ENCODE measurements at places on chromosomes 3 and 15.

GRCh38 chr15:51450001-51450400, 108.5 kb downstream of the GLDN start:
- no peak for DNase-seq

DNA sequence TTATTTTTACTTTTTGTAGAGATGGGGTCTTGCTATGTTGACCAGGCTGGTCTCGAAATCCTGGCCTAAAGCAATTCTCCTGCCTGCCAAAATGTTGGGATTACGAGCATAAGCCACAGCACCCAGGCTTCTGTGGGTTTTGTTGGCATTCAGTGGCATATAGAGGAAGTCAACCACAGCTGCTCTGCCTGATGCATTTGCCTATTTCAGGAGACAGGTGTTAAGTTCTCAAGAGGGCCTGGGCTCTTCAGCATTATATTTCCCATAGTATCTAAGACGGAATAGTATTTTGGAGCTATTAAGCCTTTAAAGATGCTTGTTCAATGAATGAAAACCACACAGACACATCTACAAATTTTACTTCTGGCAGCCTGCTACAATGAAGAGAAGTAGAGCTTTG, 73.5 kb upstream of the CSPG5 start:
- DNase-seq = no peak

- DNase-seq = no peak
Observed at GRCh38 chr3:180296971-180297370, 260.2 kb upstream of the PEX5L start.

DNA sequence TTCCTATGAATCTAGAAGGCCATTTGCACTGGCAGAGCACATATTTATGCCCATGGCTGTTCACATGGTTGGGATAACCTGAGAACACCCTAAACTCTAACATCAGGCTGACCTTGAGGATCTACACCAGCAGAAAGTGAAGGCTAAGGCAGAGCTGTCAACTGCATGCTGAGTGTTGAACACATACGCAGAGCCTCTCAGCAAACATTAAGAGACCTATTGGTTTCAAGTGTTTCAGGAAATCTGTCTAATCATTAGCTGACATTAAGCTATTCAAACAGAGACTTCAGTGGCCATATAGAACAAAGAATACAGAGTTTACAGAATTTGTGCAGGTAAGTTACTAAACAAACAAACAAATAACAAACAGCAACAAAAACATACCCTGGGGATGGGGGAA, 16.1 kb upstream of the SEC61A1 start:
- DNase-seq = no peak

DNA sequence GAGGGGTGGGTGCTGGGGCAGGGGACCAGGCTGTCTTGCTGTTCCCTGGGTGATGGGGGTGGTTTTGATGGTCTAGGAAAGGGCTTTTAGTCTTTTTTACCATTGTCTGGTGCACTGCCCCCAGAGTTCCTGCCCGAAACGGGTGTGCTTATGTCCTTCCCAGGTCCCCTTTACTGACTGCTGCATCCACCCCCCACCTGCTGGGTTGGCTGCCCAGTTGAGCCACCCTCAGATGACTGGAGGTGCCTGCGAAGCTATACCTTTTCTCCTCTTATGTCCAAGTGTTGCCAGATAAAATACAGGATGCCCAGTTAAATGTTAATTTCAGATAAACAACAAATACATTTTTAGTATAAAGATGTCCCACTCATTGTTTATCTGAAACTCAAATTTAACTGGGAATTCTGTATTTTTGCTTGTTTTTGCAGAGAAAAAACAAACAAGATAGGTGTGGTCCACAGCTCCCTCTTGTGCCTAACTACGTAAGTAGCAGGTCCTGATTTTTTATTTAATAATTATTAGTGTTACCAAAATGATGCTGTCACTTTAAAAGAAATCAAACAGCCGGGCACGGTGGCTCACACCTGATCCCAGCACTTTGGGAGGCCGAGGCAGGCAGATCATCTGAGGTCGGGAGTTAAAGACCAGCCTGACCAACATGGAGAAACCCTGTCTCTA, 6.1 kb upstream of the RPP14 start:
- DNase-seq = no peak

GRCh38 chr3:12985148-12985547, 88.1 kb downstream of the IQSEC1 start:
- no peak for DNase-seq

DNA sequence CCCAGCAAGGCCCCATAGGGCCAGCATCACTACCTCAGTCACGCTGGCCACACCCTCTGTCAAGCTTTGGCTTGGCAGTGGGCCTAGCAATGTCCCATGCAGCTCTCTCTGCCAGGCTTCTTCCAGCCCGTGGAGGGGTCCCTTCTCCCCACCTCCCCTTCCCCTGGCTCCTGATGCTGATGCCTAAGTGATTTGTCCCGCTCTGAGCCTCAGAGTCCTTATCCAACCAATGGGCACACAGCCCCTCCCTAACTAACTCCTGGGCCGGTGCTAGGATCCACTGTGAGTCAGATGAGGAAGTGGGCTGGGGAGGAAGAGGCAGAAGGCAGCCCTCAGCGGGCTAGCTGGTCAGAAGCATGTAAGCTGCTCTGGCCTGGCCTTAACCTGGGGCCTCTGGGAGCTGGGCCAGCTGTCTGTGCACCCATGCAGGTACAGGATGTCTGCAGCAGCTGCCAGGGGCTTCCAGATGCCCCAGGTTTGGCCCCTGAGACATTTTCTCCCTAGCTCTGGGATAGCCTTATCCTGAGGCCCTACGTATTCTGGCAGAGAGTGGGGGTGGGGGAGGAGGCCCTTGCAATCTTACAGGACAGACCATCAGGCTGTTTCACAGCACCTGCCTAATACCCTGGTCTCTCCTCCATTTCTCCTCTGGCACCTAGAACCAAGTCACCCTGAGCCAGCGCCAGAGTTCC, 740 bp upstream of the ZBTB47 start:
- no peak for DNase-seq

GRCh38 chr3:52227117-52227516, 1.7 kb upstream of the TLR9 start:
- DNase-seq = no peak

- no peak for DNase-seq
Observed at GRCh38 chr15:47932261-47932660, 188.5 kb upstream of the SLC24A5 start.

DNA sequence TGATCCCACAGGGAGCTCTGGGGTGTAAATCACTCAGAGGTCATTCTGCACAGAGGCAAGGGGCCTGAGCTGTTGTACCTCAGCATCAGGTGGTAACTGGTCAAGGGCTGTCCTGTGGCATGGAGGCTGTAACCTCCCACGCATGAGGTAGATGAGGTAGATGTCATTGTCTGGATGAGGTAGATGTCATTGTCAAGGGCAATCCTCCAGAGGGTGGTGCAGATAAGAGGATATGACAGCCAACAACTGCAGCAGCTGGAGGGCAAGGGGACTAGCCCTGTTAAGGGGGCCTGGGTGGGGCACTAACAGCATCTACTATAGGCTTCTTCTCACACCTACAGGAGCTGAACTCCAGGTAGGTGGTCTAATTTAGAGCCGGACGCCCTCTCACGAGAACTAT, 55.6 kb downstream of the THRB start:
- DNase-seq = no peak

- no peak for DNase-seq
Observed at GRCh38 chr3:29721789-29722188, 440.9 kb downstream of the RBMS3 start.

DNA sequence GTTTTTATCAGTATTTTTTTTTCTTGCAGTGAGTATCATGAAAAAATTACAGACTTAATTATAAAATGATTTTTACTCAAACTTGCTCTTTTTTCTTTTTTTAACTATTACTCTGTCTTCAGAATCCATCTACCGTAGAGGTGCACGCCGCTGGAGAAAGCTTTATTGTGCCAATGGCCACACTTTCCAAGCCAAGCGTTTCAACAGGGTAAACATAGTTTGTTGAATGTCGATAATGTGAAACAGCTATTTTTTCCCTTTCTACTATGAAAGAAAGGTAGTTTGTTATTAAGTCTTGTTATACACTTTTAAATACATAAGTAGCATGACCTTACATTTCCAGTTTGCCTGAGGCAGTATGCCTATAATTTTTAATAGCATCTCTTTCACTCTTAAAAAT, 45.6 kb downstream of the PRKCI start:
- DNase-seq = no peak

DNA sequence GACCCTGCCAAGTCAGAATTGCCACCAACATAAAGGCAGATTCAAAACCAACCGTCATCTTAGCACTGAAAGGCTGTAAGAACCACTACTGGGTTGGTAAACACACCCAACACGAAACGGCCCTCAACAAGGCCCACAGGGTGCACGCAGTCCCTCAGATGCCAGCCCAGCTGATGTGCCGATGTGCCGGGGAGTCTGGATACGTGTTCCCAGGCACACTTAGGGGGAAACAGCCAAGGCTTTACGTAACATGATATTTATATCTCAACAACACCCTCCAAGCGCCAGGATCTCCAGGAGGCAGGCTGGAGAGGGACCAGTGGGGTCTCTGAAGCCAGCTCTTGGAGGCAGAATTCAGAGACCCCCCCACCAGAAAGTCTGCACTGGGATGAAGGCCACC, 14.2 kb downstream of the POC1A start:
- no peak for DNase-seq

DNA sequence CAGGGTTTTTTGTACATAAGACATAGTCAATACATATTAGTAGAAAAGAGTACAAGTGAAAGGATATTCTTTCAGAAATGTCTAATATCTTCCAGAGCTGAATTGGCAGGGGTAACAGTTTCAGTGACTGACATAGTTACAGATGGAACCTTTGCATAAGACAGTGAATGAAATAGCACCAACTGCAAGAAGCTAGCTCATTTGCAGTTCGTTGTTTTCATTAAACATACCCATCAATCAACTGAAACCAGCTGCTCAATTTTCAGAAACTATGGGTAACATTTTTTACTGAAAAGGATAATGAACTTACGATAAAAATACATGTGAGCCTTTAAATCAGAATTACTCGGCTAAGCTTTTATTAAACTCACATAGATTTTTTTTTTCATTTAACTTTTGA, 93.9 kb upstream of the EPHA3 start:
- no peak for DNase-seq

GRCh38 chr3:41682382-41682781, 279.5 kb downstream of the ULK4 start:
- no peak for DNase-seq

- DNase-seq = no peak
Observed at GRCh38 chr3:23981955-23982354, 36.9 kb downstream of the NR1D2 start.

- DNase-seq = no peak
Observed at GRCh38 chr15:31364301-31365031, 37.8 kb downstream of the KLF13 start.

- DNase-seq = no peak
Observed at GRCh38 chr3:11820531-11821041, 26.1 kb downstream of the TAMM41 start.

DNA sequence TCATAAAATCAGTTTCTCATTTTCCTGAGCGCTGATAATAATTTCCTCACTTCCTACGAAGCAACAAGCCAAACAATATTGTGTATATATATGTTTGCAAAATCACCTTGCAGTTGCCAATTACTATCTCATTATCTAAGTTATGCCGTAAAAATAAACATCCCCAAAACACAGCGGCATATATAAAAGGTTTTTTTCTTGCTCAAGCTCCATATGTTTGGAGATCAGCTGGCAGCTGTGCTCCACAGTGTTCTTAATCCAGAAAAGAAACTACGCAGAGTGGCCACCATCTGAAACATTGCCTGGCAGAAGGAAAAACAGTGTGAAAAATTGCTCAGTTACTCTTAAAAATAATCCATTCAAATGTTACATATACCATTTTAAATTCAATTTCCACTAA, 951.4 kb downstream of the PLOD2 start:
- DNase-seq = no peak

DNA sequence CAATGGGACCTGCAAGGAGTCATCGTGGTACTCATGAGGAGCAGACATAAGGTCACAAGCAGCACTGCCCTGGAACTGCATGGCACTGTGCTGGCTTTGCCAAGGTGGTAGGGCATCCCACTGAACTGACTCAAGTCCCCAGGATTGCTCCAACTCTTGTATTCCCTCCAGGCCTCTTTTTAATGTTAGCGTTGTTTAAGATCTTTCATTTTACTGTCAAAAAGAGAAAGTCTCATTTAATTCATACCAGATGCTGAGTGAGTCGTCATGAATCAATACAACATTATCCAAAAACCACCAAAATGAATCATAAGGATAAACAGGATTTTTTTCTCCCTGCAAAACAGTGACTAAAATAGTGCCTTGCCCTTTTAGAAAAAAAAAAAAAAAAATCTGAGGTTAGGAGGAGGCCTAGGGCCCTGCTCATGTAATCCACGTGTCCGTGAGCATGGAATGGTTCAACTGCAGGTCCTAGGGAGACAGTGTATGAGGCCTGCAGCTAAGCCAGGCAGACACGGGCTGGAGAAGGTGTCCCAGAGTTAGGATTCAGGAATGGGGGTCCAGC, 36.7 kb upstream of the BLM start:
- DNase-seq = no peak

- no peak for DNase-seq
Observed at GRCh38 chr3:120772081-120772480, 29.5 kb downstream of the GTF2E1 start.

GRCh38 chr3:50161320-50161719, 6.2 kb downstream of the SEMA3F start:
- no peak for DNase-seq

GRCh38 chr15:71219101-71219500, 103.8 kb downstream of the THSD4 start:
- no peak for DNase-seq

DNA sequence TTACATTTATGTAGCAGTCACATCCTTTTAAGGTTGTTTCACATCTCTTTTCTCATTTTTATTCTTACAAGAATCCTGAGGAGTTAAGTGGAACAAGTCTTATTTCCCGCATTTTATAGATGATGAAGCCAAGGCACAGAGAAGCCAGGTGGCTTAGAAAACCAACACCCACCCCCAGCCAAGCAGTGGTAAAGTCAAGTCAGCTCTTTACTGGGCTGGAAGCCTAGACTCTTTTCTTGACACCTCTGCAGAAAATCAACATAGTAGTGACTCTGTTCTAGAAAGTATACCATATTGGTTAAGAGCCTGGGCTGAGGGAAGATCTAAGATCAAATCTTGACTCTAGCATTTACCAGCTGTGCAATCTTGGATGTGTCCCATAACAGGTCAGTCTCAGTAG, 195.7 kb downstream of the KCNAB1 start:
- no peak for DNase-seq

- no peak for DNase-seq
Observed at GRCh38 chr3:86257955-86258641, 732.9 kb downstream of the VGLL3 start.
